Head of caudate nucleus (tissue), 42 donors: ENCODE measurements at places on chromosomes 1 and 21.
A peak's percentile ranks its signal among the peaks of the same experiment; 100 is the strongest.

- no peak for DNase-seq
Measured at GRCh38 chr1:230905733-230906132, 37.4 kb upstream of the C1orf198 start.

GRCh38 chr1:8118031-8118451 is 91.9 kb upstream of the ERRFI1 start:
- DNase-seq: no peak

DNA sequence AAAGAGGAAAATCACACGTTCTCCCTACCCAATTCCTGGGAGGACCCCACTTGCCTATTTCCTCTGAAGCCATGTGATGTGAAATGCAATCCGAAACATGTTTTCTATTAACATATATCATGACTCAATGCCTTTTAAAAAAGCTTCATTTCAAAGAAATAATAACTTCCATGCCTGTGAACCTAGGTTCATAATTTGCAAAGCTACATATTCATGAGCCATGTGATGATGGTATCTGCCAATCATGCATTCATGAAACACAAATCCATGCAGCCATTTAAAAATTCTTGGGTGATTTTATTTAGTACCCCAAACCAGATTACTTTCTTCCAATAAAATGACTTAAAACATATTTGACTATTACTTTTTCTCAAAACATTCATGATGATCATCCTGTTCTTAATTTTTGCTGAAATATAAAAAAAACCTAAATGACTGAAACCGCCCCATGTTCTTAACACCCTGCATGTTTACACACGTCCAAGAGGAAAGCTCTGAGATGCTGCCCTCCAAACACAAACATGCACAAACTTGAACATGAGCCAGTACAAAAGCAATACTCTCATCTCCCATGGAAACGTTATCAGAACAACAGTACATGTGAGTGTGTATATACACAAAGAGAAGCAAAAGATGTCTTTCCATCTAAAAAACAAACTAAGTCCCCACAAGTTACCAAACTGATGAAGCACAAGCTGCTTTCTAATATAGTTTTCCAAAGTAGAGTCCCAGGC is 140.1 kb downstream of the TGFBR3 start:
- no peak for DNase-seq

- DNase-seq: peak; percentile 49
Measured at GRCh38 chr1:58248072-58248471, 298.5 kb downstream of the OMA1 start.

DNA sequence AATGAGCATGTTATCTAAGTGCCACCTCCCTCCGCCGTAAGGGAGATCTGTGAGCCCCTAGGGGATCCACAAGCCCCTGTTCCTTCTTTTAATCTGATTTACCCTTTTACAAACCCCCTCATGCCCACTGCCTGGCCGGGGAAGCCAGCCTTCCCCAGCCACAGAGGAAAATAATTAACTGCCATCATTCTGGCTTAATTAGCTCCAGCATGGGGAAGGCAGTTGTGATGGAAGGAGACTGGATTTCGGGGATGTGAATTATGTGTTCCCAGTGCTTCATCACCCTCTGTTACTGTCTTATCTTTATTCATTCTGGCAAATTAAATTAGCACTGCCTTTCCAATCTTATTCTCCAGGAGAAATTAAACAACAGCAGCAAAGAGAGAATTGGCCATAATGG is 135.8 kb downstream of the PTPRU start:
- DNase-seq: no peak

- no peak for DNase-seq
Measured at GRCh38 chr21:45670731-45671130, 27.2 kb downstream of the PCBP3 start.

- DNase-seq: peak; percentile 92
Measured at GRCh38 chr1:203290261-203291089, 14.8 kb upstream of the BTG2 start.

DNA sequence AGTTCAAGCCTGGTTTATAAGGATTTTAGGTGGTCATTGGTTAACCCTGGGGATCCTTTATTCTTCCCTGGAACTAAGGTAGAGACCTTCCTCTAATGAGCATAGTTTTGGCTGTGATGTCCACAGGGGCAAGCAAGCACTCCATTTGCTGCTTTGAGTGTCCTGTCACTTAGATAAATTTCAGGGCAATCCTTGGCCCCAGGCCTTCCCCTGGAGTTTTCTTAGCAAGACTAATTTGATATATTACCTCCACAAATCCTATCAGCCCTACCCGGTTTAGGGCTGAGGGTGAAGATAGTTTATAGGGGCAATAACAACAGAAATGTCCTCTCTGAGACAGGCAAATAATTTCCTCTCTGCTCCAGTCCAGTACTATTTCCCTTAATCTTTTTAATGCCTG is 166.6 kb downstream of the CYYR1 start:
- no peak for DNase-seq

DNA sequence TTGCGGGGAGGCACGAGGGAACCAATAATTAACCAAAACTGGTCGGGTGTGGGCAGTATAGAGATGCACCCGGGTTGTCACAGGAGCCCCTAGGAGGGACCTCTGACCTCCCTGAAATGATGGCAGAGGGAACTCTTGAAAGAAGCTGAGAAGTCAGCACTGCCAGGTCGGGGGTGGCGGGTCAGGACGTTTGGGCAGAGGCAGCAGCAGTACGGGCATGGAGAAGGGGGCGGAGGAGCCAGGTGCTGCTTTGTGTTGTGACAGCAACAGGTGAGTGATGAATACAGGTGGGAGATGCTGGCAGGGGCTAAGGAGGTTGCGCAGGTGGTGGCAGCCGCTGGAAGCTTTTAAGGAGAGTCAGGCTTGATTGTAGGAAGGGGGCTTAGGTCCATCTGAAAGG is 11.7 kb downstream of the TNFRSF1B start:
- DNase-seq: no peak

DNA sequence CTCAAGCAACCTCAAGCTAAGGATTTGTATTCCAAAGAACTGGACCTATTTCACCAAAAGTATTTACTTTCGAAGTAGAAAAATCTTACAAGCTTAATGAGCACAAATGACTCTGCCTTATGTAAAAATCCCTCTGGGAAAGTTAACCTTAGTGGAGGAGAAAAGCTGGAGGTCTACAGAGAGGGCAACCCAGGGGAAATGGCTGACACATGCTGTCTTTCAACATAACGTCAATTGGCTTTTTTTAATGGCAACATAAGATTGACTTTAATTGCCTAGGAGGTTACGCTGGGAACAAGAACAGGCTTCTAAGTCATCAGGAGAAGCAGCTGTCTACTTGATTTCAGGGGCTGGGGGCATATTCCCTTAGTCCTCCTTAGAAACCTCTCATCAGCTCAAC is 52.3 kb downstream of the UTP25 start:
- DNase-seq: no peak

DNA sequence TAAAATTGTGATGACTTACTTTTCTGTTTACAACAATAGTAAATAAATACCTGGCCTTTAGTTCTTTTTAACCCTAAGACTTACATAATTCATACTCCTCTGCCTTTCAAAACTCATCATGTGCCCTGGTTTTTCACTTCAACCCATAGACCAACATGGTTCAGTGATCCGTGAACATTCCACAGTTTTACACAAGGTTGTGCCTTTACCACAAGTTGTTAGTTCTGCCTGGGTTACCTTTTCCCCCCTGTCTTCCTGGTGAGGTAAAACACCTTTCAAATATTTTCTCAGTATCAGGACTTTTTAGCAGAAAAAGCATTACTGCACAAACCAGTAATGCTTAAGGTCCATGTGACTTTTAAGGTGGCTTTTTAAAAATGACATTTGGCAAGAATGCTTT is 1466.4 kb downstream of the PLA2G4A start:
- DNase-seq: no peak
